ENCODE measurements at places on chromosomes 6 and 20. TPM values are rescaled to one million over a fixed set of nuclear protein-coding genes. Genes with fewer than 3 reads are reported as not detected.
A peak's percentile ranks its signal among the peaks of the same experiment; 100 is the strongest.

DNA sequence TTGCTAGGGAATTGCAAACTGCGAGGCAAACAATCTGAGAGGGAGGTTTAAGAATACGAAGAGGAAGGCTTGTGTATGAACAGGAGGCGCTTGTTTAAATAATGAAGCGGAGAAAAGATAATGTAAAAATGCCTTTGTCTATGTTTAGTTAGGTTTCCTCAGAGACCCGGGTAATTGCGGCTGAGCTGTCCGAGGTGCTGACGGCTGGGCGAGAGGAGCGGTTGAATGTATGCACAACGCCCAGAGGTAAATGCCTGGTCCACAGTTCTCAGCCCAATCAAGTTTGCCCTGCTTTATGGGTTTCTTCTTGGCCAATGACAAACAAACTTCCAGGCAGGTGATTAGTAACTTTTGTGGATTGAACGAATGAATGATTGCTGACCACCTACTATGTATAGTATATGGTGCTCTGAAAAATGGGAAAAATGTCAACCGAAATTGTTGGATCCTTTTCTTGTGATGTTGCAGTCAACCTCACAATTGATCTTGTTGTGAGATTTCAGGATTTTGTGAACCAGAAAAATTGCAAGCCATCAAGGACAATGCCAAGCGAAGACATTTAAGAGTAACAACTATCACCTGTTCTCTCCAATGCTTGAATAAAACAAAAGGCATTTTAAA is 38.3 kb upstream of the SLC32A1 start:
- peak; percentile 41 for DNase-seq

- no peak for DNase-seq
Measured at GRCh38 chr6:17846762-17847161, 140.0 kb upstream of the NUP153 start.

DNA sequence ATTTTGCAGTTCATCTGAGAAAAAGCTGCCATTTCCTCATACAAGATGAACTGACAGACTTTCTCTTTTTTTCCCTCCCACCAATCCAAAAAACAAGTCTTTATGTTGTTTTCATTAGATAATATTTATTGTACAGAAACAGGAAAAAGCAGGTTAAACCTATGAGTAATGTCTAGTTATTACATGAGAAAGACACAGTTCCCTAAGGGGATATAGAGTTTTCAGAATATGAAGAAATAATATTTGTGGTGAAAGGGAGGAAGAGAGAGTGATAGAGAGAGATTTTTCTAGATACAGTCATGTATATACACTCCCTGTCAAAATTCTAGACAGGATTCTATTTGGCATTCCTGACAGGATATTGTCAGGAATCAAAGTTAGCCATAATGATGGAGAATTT is 392.4 kb downstream of the BMP2 start:
- DNase-seq = no peak

- no peak for DNase-seq
Measured at GRCh38 chr20:36246401-36246800, 10.1 kb downstream of the AAR2 start.

- DNase-seq = peak; percentile 79
Measured at GRCh38 chr6:147509891-147510290, 1.4 kb downstream of the SAMD5 start.

DNA sequence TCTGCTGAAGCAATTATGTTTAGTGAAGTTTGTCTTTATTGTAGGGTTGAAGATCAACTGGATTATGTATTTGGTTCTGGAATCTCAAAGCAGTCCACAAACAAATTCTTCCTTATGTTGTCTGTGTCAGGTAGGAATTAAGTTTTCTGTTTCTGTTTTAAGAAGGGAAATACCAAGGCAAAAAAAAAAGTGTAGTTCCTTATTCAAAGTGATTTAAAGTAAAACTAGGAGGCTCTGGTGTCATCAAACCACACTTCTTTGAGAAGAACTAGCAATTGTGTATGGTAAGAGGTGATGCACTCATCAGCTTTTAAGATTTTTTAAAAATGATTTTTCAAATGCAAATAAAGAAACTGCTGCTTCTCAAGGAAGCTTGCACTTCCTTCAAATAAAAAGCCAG is 1.9 kb downstream of the FAM135A start:
- DNase-seq = no peak

DNA sequence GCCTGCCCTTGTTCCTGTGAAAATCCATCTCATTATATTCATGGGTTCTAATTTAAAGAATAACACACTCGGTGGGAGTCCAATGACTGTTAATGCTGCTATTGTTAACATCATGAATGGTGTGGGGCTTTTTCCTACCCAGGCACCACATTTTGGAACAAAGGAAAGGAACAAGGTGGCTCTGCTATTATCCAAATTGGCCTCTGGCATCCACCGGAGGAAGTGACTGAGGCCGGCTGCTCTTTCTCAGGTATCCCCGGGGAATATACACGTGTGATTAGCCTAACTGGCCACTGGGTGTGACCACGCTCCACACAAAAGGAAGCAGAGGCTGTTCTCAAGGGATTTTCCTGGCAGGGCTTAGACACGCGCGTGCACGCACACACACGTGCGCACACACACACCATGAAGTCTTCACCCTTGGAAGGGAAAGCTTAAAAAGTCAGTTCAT is 601.2 kb upstream of the ARID1B start:
- DNase-seq = peak; percentile 1

GRCh38 chr6:35190306-35190705 is 23.4 kb upstream of the SCUBE3 start:
- no peak for DNase-seq

DNA sequence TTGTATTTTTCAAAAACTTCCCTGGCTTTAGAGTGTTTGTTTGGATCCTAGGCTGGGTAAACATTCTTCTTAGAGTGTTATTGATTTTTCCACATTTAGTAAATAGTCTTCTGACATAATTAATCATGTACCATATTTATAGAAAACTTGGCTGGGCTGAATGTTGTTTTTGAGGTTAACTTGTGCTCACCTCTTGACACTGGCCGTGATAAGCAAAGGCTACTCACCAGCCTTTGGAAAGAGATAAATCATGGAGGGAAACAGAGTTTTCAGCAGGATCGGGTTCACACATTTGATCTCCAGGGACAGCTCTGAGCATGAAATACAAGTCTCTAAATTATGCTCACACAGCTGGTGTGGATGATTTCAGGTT is 6.2 kb upstream of the CD93 start:
- no peak for DNase-seq

- DNase-seq = no peak
Measured at GRCh38 chr6:44833248-44833647, 445.7 kb downstream of the CDC5L start.

DNA sequence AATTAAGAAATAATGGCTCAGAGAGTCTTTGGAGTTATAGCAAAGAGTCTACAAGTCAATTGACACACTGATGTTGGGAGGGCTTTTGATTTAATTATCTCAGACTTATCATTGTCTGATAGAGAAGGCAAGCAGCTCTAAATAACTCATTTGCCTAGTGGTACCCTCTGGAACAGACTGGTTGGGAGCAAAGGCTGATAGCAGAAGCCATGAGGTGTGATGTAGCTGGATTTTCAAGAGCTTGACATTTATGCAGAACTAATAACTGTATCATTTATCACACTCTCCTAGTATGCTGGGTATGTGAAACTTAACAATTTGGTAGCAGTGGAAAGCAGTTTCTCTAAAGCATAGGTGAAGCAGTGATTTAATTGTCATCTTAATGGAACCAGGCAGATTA is 380.6 kb downstream of the TENT5A start:
- no peak for DNase-seq

DNA sequence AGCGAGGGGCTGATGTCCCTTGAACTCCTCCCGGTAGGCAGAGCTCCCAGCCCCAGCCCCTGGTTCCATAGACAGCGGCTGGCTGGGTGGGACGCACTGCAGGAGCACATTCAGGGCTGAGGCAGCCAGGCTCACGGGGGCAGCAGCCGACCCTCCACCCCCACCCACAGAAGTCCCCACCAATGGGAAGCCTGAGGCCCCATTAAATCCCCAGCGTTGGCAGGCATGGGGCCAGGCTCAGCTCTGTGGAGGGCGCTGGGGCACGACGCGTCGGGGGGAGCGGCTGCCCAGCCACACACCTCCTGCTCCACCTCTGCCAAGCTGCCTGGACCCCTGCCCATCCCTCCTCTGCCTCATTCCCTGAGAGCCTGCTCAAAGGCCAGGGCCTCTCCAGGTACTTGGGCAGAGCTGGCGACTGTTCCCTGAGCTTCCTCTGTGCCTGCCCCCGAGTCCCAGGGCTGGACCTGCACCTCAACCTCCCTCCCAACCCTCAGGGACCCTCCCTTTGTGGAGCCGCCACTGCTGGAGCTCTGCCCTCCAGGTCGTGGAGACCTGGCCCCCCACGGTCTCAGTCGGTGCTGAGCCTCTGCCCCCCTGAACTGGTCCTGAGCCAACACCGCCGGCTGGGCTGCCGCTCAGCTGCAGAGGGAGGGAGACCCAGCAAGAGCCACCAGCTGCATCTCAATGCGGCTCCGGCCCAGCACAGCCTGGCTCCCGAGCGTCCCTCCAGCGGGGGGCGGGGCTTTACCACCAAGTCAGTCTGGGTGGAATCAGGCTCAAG is 9.1 kb downstream of the CHRNA4 start:
- DNase-seq = no peak

DNA sequence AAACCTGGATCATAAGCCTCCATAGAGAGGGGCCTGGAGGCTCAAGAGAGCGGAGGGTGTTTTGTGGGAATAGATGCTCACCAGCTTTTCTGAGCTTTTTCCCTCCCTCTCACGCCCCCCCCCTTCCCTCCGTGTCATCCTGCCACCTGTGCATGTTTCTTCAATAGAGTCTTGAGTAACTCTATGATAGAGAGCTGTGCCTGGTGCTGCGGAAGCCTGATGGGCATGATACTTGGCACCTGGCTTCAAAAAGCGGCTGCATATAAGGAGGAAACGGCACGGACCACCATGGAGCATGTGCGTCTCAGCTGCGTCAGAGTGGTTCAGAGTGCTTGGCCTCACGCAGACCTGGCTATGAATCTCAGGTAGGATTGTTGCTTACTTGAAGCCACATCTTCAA is 198.9 kb downstream of the CDH4 start:
- DNase-seq = no peak

- no peak for DNase-seq
Measured at GRCh38 chr20:22825076-22825475, 210.0 kb upstream of the SSTR4 start.

- DNase-seq = no peak
Measured at GRCh38 chr6:5850848-5851255, 155.9 kb downstream of the NRN1 start.

GRCh38 chr6:15506066-15506465 is 156.8 kb downstream of the DTNBP1 start:
- no peak for DNase-seq

- no peak for DNase-seq
Measured at GRCh38 chr6:150443621-150444020, 74.8 kb downstream of the IYD start.

GRCh38 chr6:37783025-37783855 is 36.3 kb upstream of the ZFAND3 start:
- DNase-seq = no peak

DNA sequence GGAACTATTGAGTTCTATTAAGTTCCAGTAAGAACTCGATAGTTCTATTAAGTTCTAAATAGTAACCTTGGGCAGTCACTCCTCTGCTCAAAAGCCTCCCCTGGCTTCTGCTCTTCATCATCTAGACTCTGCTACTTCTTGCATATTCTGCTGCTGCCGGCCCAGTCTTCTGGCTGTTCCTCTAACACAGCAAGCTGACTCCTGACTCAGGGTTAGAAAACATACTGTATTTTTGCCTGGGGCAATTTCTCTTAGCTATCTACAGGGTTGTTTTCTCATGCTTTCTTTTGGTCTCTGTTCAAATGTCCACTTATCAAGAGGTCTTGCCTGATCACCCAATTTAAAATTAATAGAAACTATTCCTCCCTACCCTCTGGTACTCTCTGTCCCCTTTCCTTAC is 14.6 kb downstream of the SLC25A27 start:
- DNase-seq = no peak

- DNase-seq = no peak
Measured at GRCh38 chr6:32522302-32523047, 7.6 kb downstream of the HLA-DRB5 start.

DNA sequence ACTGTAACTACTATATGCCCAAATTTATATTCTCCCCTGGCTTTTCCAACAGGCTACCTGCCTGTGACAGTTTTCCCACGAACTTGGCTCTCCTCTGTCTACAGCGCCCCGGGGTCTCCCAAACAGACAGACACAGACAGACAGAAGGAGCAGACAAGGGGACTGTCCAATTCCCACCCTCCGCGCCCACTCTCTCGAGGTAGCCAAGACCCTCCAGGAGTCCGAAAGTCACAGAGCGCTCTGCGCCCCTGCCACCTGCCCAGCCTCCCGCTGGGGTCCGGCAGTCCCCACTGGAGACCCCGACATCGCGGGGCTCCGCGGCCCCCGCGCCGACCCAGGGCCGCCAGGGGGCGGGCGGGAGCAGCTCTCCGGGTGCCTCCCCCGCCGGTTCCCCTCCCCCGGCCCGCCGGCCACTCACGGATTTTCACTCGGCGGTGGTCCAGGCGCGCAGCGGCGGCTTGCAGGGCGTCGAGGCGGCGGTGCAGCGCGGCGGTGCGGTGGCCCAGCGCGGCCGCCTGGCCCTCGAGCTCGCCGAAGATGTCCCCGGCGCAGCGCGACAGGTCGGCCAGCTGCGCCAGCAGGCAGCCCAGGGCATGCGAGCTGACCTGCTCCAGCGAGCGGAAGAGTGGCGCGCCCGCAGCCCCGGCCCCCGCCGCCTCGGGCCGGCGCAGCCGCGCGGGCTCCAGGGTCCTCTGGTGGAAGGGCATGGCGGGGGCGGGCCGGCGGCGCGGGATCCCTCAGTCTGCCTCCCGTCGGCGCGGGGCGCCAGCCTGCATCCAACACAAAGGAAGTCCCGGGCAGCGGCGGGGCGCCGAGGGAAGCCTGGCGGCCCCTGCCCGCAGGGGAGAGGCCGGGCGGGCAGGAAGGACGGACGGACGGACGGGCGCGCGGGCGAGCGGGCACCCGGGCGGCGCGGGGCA is 81.3 kb upstream of the CCDC28A start:
- peak; percentile 74 for DNase-seq

DNA sequence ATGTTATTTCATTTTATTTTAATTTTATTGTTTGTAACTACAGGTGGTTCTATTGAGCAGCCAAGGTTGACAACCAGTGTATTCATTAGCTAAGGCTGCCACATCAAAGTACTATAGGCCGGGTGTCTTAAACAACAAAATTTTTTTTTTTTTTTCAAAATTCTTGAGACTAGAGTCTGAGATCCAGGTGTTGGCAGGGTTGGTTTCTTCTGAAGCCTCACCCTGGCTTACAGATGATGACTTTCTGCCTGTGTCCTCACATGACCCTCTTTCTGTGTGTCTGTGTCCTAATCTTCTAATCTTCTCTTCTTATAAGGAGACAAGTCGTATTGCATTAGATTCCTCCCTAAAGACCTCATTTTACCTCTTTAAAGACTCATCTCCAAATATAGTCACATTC is 208.4 kb downstream of the MANEA start:
- DNase-seq = no peak

SPATA25 gene
- 0.43 TPM for total RNA-seq

DPPA5 gene
- total RNA-seq = not detected

RIPOR3 gene
- 0.47 TPM for total RNA-seq

MEI4 gene
- total RNA-seq = not detected

CST2 gene
- 270 TPM for total RNA-seq

BMP6 gene
- total RNA-seq = 7.5 TPM

PTCHD4 gene
- 16.2 TPM for total RNA-seq

RFX6 gene
- total RNA-seq = not detected

ENPP3 gene
- total RNA-seq = 0.29 TPM

SEL1L2 gene
- total RNA-seq = not detected

COX4I2 gene
- total RNA-seq = not detected

C6orf163 gene
- total RNA-seq = not detected

TTK gene
- total RNA-seq = 34.6 TPM

BMP5 gene
- total RNA-seq = not detected
